Sigmoid colon (tissue), 7 donors: ENCODE measurements at places on chromosomes 3 and 15. TPM values are rescaled to one million over a fixed set of nuclear protein-coding genes. Genes with fewer than 3 reads are reported as not detected.

PSTPIP1 gene
- total RNA-seq, result 8.0 TPM

FGF7 gene
- total RNA-seq, result 111 TPM

PAK6 gene
- total RNA-seq, result 3.0 TPM

BFSP2 gene
- not detected for total RNA-seq

AGBL1 gene
- total RNA-seq, result not detected

AADAC gene
- not detected for total RNA-seq

- no peaks in the 10 kb centered on the region for H3K36me3 ChIP-seq
- no peak overlapping the region for H3K27ac ChIP-seq
- H3K27me3 ChIP-seq, result no peaks in the 10 kb centered on the region
- H3K4me1 ChIP-seq, result no peaks in the 10 kb centered on the region
- DNase-seq, result no peak
Measured at GRCh38 chr3:150133293-150133692, 162.6 kb upstream of the PFN2 start.

DNA sequence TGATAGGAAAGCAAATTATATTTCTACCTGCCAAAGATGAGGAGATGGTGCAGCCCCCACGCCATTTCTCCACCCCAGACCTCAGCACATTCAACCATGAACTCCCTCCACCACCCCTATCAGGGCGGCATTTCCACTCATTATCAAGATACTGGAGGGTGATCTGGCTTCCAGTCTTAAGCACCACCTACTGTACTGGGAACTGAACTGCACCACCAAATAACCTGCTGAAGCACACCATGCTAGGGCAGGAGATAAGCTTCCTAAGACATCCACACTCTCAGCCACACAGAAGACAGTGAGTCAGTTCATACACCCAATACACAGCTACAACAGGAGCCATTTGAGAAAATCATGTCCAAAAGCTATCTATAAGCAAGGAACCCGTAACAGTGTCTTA, 98.8 kb downstream of the FGF7 start:
- H3K4me3 ChIP-seq, result no peak overlapping the region
- H3K4me1 ChIP-seq, result no peaks in the 10 kb centered on the region
- no peak overlapping the region for H3K27ac ChIP-seq
- DNase-seq, result no peak

DNA sequence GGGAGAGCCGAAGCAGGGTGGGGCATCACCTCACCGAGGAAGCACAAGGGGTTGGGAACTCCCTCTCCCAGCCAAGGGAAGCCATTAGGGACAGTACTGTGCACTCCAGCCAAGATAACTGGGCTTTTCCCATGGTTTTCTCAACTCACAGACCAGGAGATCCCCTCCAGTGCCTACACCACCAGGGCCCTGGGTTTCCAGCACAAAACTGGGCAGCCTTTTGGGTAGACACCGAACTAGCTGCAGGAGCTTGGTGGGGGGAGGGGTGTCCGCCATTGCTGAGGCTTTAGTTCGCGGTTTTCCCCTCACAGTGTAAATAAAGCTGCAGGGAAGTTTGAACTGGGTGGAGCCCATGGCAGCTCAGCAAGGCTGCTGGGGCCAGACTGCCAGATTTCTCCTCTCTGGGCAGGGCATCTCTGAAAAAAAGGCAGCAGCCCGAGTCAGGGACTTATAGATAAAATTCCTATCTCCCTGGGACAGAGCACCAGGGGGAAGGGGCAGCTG, 129.6 kb upstream of the LMCD1 start:
- H3K27me3 ChIP-seq, result no peaks in the 10 kb centered on the region
- no peak overlapping the region for H3K4me3 ChIP-seq
- DNase-seq, result no peak
- H3K4me1 ChIP-seq, result no peaks in the 10 kb centered on the region
- H3K27ac ChIP-seq, result no peak overlapping the region

DNA sequence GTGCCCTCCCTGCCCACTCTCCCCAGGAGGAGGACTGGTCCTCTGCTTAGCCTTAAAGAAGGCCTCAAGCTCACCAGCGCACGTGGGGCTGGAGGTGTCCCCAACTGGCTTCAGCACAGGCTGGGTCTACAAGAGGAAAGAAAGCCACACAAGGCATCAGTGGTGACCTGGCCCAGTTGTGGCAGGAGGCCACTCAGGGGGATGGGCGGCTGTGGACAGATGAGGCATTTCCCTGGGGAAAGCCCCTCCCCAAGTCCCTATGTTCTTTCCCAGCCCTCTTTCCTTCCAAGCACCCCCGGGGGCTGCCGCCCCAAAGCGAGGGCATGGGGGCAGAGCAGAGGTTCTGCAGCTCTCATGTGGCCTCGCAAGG, 155.2 kb upstream of the TLE3 start:
- H3K36me3 ChIP-seq, result no peaks in the 10 kb centered on the region
- no peak overlapping the region for H3K4me3 ChIP-seq
- H3K4me1 ChIP-seq, result no peaks in the 10 kb centered on the region
- no peak overlapping the region for H3K27ac ChIP-seq

DNA sequence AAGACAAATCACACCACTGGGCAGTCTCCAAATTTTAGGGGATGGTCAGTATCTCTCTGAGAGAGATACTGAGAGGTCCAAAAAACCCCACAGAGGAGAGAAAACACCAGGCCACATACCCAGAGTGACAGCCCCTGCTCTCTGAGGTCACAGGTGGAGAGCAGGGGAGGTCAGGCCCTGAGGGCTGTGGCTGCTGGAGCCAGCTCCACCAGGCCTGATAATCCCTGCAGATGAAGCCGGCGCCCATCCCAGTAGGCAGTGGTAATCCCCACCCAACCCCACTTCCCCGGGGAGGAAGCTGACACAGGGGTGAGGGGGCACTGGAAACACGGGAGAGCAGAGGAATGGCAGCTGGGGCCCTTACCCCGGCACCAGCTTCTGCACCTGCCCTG, 31.2 kb upstream of the SRP14 start:
- H3K4me3 ChIP-seq, result no peak overlapping the region
- no peaks in the 10 kb centered on the region for H3K27me3 ChIP-seq
- DNase-seq, result no peak
- peak overlapping the region; percentile 77 for H3K27ac ChIP-seq

DNA sequence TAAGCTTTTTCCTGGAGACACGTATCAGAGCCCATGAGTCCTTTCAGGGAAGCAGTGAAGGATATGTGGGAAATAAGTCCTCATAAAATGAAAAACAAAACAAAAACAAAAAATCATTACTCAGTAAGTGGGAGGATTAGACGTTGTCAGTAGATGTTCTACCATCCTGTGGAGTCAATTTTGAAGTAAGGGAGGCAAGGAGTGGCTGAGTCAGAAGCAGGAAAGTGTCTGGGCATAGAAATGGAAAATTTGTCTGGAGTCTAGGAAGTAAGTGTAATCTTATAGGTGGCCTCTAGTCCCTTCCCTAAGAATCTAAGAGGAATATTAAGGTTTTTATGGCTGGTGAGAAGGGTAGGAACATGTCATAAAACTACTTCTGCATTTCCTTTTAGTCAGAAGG, 339.8 kb upstream of the SEMA6D start:
- H3K4me1 ChIP-seq, result no peaks in the 10 kb centered on the region
- H3K36me3 ChIP-seq, result no peaks in the 10 kb centered on the region
- no peak overlapping the region for H3K27ac ChIP-seq
- no peak overlapping the region for H3K4me3 ChIP-seq
- no peak for DNase-seq

DNA sequence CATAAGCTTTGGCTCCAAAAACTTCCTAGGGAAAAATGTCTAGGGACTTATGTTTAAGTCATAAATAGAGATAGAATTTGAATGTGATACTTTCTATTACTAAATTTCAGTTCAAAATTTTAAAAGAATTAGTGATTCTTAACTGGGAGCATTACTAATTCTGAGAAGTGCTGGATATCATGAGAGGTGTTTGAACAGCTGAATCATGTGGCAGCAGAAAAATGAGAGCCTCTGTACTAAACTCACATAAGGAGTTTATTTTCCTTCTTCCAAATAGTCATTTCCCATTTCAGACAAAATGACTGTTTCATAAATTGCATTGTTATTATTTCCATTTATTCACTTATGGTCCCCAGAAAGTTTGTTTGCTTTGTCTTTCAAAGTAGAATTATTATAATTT, 62.7 kb downstream of the SLMAP start:
- no peak for DNase-seq
- no peaks in the 10 kb centered on the region for H3K4me1 ChIP-seq
- H3K27ac ChIP-seq, result no peak overlapping the region
- H3K4me3 ChIP-seq, result no peak overlapping the region

GRCh38 chr15:60744826-60745460, 266.0 kb upstream of the ICE2 start:
- H3K27me3 ChIP-seq, result no peaks in the 10 kb centered on the region
- no peak overlapping the region for H3K27ac ChIP-seq
- peak; percentile 74 for DNase-seq
- H3K4me3 ChIP-seq, result no peak overlapping the region
- H3K36me3 ChIP-seq, result no peaks in the 10 kb centered on the region

DNA sequence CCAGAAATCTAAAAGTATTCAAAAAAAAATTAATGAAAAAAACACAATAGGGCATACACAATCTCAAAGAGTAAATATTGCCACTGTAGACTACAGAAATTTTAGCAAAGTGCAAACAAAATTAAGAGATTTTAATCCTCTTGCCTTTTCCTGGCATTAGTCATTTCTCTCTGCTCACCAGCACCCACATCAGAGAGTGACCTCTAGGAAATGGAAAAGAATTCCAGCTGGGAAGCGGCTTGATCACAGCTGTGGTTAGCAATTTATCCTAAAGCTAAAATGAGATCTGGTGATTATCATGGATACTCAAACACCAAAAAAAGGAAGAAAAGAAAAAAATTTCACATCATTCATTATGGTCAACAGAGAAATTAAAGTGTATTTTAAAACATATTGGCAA, 7.5 kb downstream of the CSNK1G1 start:
- peaks cover 5% of the 10 kb centered on the region for H3K4me1 ChIP-seq
- no peaks in the 10 kb centered on the region for H3K27me3 ChIP-seq
- DNase-seq, result no peak
- H3K36me3 ChIP-seq, result no peaks in the 10 kb centered on the region
- H3K27ac ChIP-seq, result no peak overlapping the region

GRCh38 chr3:186826410-186826975, 16.0 kb upstream of the ADIPOQ start:
- H3K27me3 ChIP-seq, result peaks cover 40% of the 10 kb centered on the region
- peak overlapping the region; percentile 74 for H3K4me3 ChIP-seq
- no peak for DNase-seq
- no peaks in the 10 kb centered on the region for H3K4me1 ChIP-seq
- H3K27ac ChIP-seq, result no peak overlapping the region
- H3K36me3 ChIP-seq, result no peaks in the 10 kb centered on the region

DNA sequence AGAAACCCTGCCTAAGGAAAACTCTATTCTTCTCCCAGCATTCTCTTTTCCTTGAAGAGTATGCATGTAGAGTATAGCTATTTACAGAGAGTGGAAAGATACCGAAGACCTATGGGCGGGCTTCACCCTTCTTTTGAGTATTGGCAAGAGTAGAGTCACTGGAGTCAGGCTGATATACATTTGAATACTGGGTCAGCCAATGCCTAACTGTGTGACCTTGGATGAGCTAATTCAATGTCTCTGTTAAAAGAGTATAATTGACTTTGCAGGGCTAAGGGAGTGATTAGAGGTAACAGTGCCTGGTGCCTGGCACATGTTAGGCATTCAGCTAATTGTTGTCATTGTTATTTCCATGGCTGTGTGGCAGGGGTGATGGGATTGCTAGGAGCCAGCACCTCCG, 75.6 kb downstream of the TUSC7 start:
- no peaks in the 10 kb centered on the region for H3K36me3 ChIP-seq
- no peak for DNase-seq
- no peak overlapping the region for H3K27ac ChIP-seq

DNA sequence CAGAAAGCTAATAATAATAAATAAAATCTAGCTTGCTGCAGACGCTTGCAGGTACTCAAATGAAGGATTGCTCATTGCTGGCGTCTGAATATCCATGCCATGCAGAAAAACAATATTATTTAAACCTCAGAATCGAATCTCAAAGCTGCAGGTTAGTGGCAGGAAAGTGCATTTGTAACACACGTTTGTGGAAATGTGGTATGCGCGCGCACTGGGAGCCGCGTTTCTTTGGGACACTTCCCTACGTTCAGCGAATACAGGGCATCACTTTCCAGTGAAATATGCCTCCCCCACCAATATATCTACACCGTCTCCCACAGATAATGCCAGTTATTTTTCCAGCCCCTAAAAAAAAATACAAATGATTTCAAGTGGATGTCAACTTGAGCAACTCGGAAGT, 37.1 kb downstream of the ZIC4 start:
- H3K4me1 ChIP-seq, result no peaks in the 10 kb centered on the region
- no peak for DNase-seq
- no peak overlapping the region for H3K4me3 ChIP-seq
- H3K27me3 ChIP-seq, result peaks cover 52% of the 10 kb centered on the region
- H3K36me3 ChIP-seq, result no peaks in the 10 kb centered on the region

DNA sequence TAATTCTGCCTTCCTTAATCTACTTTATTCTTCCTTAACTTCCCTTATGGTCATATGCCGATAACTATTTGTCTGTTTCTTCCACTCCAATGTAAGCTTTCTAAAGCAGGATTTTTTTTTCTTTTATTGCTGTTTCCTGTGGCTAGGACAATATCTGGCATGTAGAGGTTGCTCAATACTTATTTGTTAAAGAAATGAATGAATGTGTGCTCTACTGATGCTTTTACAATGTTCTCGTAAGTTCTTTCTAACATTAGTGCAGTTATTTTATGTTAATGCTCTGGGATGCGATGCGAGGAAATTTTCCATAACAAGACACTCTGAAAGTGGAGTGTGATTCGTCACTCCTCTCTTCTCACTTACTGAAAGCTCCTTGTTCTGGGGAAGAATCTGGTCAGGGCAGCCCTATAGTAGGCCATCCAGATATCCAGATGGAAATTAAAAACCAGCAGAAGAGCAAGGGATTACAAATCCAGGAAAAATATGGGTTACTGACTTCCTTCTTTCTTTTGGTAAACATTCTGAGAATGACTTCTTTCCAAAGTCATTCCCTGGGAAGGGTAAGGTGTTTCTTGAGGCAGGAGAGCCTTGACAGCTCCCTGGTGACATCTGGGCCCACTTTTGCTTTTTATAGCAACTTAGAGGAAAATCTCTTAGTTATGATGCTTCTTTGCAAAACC, 420.4 kb downstream of the PDCD6IP start:
- no peaks in the 10 kb centered on the region for H3K4me1 ChIP-seq
- no peaks in the 10 kb centered on the region for H3K36me3 ChIP-seq
- H3K27ac ChIP-seq, result no peak overlapping the region
- H3K27me3 ChIP-seq, result no peaks in the 10 kb centered on the region
- no peak for DNase-seq

DNA sequence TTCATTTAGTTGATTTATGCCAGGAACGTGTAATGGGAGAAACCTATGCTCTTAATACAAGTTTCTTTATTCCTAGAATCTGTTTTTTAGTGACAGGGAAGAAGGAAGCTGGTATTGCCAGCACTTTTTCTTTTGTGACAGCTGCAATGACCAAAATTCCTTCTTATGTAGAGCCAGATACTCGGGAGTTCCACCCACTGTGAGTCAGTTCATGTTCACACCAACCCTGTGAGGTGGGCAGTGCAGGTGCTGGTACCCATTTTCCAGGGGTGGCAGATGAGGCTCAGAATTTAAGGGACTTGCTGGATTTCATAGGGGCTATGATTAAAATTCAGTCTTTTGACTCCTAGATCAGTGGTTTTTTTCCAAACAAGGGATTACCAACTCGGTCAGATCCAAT, 34.7 kb downstream of the OXNAD1 start:
- no peak for DNase-seq
- no peak overlapping the region for H3K4me3 ChIP-seq
- H3K4me1 ChIP-seq, result peaks cover 10% of the 10 kb centered on the region
- H3K27ac ChIP-seq, result no peak overlapping the region
